Dermis blood vessel endothelial cell (primary cell): ENCODE measurements at places on chromosomes 11 and 22. TPM values are rescaled to one million over a fixed set of nuclear protein-coding genes. Genes with fewer than 3 reads are reported as not detected.

GRCh38 chr11:615504-616319, at the start of gene IRF7:
Gene IRF7 (minus strand): TSS chr11:615950. CDS start chr11:615364, 586 bp downstream.
- peak; percentile 94 for DNase-seq

GRCh38 chr22:24436553-24436952, 9.2 kb downstream of the ADORA2A start:
- no peak for DNase-seq

- peak; percentile 49 for DNase-seq
Measured at GRCh38 chr11:65436412-65437032, 13.9 kb downstream of the NEAT1 start.

- DNase-seq, result peak; percentile 62
Measured at GRCh38 chr11:44886790-44887140, 63.9 kb downstream of the TP53I11 start.

DNA sequence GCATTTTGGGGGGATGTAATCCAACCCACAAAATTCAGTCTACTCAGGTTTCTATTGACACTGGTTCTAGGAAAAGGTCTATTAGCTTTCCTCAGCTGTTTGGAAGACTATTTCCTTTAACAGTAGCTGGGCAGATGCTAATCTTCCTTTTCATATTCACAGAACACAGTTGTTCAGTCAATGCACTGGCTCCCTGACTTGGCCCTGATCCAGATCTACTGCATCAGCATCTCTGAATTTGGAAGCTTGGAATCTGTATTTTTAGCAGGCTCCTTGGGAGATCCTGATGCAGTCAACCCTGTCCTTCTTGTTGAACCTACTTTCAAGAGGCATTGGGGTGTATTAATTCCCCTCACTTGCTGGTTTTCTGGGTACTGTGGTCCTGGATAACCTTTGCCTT, 6.3 kb downstream of the HTATIP2 start:
- no peak for DNase-seq

The ART1 gene
- not detected in 2 replicates for total RNA-seq

GRCh38 chr22:36470994-36471331, 10.5 kb downstream of the TXN2 start:
- peak; percentile 68 for DNase-seq

GRCh38 chr11:10021563-10021962, 272.5 kb downstream of the SBF2 start:
- peak; percentile 71 for DNase-seq

The SLC22A6 gene
- not detected in 2 replicates for total RNA-seq

GRCh38 chr11:46666516-46666915, 33.9 kb downstream of the ARHGAP1 start:
- DNase-seq, result no peak

- no peak for DNase-seq
Measured at GRCh38 chr11:120651396-120651795, 139.8 kb downstream of the GRIK4 start.

DNA sequence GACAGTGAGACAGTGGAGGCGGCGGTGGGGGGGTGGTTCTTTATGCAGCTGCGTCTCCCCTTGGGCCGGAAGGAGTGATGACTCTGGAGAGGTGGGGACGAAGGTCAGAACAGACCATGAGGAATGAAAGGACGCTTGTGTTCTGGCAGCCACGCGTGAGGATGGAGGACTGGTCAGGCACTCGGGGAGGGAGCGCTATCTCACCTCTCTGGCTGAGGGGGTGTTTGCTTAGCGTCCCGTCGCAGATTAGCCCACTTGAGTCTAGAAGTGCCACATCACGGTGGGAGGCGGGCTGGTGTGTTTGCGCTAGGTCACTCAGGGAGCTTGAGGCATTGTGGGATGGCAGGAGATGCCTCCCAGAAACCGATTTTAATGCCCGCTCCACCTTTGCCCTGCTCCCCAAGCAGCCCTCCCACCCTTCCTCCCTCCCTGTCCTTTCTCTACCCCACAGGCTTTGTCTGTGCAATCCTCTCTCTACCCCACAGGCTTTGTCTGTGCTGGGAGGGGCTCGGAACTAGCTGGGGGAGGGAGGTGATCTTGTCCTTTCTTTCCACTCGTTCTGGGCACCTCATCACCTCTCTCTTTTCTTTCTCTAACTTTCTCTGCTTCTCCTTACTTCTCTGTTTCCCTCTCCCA, 97.8 kb downstream of the PKNOX2 start:
- DNase-seq, result no peak

DNA sequence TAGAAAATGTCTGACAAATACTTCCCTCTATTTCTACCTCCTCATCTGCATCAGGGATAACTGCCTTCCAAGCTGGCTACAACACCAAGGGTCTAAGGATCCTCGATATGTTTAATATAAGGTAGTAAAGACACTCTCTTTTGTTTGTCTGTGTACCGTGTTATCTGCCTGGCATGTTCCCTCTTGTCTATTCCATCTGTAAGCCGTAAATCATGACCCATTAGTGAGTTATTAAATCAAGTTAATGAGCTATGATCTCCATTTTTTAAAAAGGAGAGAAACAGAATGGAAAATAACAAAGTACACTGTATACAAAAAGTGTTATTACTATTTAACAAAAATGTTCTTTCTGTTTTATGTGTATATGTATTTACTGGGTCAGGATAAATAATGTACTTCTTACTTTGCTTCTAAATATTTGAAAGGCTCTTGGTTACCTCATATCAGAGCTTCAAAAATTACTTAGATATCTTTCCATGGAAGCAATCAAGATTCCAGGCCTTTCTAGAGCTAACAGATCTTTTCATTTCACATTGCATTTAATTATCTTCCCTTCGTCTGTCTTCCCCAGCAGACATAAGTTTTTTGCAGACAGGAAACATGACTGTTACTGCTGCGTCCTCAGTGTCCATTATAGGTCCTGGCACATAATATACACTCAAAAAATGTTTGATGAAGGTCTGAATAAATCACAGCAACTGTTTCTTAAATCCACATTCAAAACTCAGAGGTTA, 342.6 kb upstream of the CCDC90B start:
- no peak for DNase-seq

- DNase-seq, result no peak
Measured at GRCh38 chr11:47932544-47932943, 47.8 kb upstream of the PTPRJ start.

The NNMT gene
- total RNA-seq, result 182 and 330 TPM in 2 replicates

- no peak for DNase-seq
Measured at GRCh38 chr22:46586123-46586519, 34.1 kb upstream of the GRAMD4 start.

GRCh38 chr11:126257764-126258163, 10.9 kb downstream of the SRPRA start:
- DNase-seq, result peak; percentile 22

The OTOG gene
- not detected in 2 replicates for total RNA-seq
